ENCODE measurements at places on chromosomes 16 and 17.

GRCh38 chr16:19666477-19666876 is 51.5 kb downstream of the KNOP1 start:
- no peak for DNase-seq

DNA sequence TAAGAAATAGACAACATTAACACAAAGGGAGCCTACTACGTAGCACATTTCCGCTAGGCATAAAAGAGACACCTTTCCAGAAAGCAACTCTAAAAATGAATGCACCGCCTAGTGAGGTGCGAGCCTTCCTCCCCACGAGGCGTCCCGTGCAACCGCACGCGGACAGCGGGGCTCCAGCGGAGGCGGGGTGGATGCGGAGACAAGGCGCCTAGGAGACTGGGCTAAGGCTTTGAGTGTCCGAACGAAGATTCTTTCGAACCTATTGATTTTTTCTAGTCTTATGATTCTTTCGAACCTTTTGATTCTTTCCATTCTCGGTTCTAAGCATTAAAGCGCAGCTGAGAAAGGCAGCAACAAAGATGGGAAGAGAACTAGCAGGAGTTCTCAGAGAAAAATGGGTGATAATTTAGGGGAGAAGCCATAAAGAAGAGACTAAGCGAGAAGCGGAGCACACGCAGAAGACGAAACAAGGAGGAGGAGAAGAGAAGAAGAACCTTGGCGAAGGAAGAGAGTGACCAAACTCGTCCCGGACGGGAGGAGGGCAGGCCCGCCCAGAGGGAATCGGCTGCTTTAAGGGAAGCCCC is 394 bp upstream of the CPD start:
- DNase-seq: peak; percentile 39

DNA sequence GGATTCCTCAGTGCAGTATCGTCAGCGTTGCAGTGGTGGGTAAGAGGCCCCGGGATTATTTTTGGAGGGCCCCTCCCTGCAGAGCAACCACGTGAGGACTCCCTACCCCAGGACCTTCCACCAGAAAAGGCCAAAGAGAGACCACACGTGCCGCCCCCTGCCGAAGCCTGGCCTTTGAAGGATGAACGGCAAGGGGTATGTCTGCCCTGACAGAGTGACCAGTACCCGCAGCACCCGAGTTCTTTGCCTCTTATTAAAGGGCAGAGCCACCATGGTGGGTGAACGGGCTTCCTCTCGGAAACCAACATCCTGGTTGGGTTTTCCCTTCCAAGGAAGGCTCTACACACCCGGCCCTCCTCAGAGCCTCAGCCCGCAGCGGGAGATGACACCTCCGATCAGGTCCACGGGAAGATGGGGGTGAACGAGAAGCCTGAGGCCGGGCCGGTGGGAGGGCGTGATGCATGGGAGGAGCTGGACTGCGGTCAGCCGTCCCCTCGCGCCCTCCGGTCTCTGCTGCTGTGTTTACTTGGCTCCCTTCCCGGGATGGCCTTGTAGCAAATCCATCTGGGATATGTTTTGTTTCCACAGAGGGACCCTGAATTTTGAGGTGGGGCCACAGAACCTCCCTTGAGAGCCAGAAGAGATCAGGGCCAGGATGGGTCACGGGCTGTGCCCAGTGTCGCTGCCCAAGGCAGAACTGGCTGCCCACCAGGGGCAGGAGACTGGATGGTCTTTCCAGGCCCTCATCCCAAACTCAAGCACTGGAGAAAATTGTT is 49.1 kb downstream of the TBC1D16 start:
- no peak for DNase-seq

GRCh38 chr17:79169366-79169765 is 94.7 kb downstream of the ENGASE start:
- no peak for DNase-seq

- DNase-seq: no peak
Observed at GRCh38 chr16:56919099-56919800, 12.7 kb upstream of the HERPUD1 start.

DNA sequence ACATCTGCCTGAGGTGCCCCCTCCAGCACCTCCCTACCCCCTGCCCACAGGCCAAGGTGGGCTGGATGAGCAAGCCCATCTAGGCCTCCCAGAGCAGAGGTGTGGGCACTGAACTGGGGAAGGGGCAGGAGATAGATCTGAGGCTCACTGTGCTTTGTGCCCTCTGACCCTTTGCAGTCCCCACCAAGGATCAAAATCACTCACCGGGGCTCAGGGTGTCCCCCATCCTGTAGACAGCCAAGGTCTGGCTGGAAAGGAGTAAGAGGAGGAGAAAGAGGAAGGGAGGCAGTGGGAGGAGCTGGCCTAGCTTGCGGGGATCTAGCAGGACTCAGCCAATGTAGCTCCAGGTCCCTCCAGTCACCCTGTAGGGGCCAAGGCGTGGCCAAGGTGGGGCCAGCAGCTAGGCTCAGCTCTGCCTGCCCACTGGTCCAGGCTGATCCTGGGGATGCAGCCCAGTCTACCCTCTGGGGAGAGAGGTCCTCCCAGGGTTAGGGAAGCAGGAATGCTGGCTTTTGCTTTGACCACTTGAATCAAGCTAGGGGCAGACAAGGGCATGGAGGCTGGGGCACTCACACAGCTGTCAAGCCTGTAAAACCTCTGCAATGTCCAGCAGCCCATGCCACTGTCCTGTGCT is 1.8 kb downstream of the SLC12A4 start:
- DNase-seq: no peak

DNA sequence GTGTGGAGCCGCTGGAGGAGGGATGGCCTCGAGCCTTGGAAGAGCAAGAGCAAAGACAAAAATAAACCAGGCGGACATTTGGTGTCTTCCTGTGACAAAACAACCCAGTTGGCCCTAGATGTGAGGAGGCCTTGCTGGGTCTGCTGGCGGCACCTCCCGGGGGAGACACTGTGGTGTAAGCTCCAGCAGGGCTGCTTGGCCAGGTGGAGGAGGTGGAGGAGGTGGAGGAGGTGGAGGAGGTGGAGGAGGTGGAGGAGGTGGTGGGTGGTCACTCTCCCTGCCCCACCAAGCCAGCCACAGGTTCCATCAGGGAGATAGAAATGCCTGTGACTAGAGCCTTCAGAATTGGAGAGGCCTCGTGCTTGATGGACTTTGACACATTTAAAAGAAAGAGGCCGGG is 32.1 kb downstream of the DBNDD1 start:
- no peak for DNase-seq

DNA sequence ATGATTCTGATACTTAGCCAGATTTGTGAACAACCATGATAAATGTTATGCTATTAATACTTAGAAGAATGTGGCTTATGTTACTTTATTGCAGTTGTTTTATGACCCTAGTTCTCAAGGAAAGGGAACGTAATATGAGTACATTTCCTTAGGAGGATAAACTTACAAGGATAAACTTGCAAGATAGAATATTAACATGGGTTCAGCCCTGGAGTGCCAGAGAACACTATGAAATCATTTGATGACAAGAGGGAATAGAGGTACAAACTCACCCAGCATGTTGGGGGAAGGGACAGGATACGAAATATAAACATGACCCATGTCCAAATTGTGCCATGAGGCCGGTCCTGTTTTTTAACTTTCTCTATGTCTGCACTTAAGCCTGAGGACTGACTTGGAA is 13.0 kb upstream of the ABCA5 start:
- no peak for DNase-seq

GRCh38 chr17:29566473-29567303 is at the start of gene ABHD15:
Gene ABHD15 (minus strand): TSS chr17:29567037. CDS start chr17:29566966, 71 bp downstream.
- DNase-seq: peak; percentile 43

GRCh38 chr16:63975669-63976068 is 1146.2 kb downstream of the CDH11 start:
- no peak for DNase-seq
